ENCODE measurements at places on chromosomes 12 and 14. TPM values are rescaled to one million over a fixed set of nuclear protein-coding genes. Genes with fewer than 3 reads are reported as not detected.

The CFAP251 gene
- 9.8 TPM for polyA plus RNA-seq

DNA sequence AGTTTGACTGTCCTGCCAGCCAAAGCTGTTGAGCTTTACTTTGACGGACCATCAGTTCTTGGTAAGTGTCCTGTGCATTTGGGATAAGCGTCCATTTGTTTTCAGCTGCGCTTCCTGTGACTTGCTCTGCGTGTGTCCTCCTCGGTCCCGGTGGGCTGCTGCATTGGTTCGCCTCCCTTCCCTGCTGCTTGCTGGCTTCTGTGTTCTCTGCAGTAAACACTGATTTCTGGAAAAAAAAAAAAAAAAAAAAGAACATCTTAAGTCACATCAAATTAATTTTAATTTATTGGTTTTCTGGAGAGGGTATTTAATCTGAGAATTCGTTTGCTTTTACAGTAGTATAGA lies 264.1 kb downstream of the SEC23A start:
- no peak for DNase-seq

DNA sequence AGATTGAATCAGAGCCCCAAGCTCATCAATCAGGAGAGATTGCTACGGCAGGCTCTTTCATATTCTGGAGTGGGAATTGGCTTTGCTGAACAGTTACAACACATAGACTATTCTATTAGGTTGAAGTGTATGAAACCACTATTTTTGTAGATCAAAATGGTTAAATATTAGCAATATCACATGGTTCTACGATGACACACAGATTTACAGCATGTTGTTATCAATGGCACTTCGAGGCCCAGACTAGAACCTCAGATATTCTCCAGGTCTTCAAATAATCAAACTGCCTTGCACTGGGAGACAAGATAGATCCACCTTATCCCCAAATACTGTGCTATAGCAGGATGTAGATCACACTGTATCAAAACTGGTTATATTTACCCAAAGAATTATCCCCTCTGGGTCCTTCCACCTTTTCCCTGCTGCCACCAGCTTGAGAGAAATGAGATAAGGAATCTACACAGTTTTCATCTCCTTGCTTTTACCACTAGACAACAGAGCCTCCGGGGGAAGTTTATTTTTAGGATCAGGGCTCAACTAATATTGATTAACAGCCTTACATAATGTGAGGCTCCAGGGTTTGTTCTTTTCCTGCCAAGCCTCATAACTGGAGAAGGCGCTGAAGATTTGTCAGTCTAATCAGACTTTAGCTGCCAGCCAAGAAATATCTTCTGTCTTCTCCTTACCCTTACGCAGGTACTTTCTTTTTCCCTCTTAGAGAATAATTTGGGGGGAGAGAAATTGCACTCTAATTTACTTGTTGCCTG lies 507.1 kb downstream of the DIO2 start:
- DNase-seq = no peak

DNA sequence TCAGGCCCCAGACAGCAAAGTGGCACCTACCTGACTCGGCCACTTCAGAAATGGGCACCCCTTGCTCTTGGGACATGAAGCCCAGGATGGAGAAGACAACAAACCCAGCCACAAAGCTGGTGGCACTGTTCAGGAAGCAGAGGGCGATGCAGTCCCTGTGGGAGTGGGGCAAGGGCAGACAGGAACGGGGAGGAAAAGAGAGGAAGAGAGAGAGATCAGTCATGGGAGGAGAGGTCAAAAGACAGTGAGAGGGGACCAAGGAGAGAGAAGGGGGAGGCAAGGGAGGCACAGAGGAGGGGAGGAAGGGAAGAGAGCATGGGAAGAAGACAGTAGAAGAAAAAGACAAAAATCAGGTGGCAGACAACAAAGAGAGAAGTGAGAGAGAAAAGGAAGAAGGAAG lies 16.6 kb downstream of the SLC6A12 start:
- no peak for DNase-seq

GRCh38 chr14:99479906-99480869 lies at the start of gene SETD3:
Gene SETD3 (minus strand): TSS chr14:99480859. CDS start chr14:99465805, 15,054 bp downstream.
- no peak for DNase-seq

DNA sequence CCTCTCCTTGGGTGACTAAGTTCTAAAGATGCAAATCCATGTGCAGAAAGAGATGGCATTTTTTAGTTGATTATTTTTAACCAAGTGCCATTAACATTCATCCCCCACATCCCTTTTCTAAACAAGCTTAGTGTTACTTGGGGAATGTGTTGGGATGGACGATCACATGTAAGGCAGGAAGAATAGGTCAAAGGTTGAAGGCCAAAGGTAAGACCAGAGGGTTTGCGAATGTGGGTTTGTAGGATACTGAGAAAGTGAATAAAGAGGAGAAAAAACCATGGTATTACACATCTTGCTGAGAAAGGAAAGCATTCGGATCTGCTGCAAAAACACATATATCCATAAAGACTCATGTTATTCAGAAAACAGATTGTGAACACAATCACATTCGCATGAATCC lies 111.6 kb downstream of the GCH1 start:
- DNase-seq = no peak

DNA sequence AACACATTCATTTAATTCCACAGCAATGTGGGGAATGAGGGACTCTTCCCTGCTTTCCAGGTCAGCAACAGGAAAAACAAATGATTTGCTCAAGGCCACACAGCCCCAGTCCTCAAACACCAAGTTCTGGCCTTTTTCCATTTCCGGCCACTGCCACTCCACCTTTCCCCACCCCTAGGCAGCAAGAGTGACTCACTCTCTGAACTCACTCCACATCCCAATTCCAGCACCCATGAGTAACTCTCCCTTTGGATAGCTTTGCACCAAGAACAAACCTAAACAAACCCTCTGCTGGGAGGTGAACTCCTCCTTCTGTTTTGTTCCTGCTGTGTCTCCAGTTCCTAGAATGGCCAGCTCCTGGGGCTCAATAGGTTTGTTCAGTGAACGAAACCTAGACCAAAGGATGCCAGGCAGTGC lies 30.4 kb upstream of the PLEKHG6 start:
- DNase-seq = no peak

All from right renal pelvis (tissue), 4 donors.